Osteocyte (in vitro differentiated cells): ENCODE measurements at places on chromosomes 7 and 10. TPM values are rescaled to one million over a fixed set of nuclear protein-coding genes. Genes with fewer than 3 reads are reported as not detected.
A peak's percentile ranks its signal among the peaks of the same experiment; 100 is the strongest.

GRCh38 chr10:86068231-86069054 lies 298.2 kb downstream of the GRID1 start:
- DNase-seq: peak; percentile 57

- DNase-seq: peak; percentile 73
Observed at GRCh38 chr10:118769898-118770600, 15.3 kb upstream of the CACUL1 start.

GRCh38 chr10:98332623-98333269 lies 64.8 kb upstream of the LOXL4 start:
- DNase-seq: no peak

PON1 gene
- not detected in 2 replicates for total RNA-seq

PRSS37 gene
- not detected in 2 replicates for total RNA-seq

SFTPA1 gene
- not detected in 2 replicates for total RNA-seq
